HTR-8/SVneo (cell line): ENCODE measurements at places on chromosomes 13 and 19.

GRCh38 chr19:2983351-2984214 is 6.2 kb downstream of the TLE6 start:
- DNase-seq, result no peak

GRCh38 chr13:109204657-109205056 is 575.2 kb downstream of the MYO16 start:
- DNase-seq, result no peak

DNA sequence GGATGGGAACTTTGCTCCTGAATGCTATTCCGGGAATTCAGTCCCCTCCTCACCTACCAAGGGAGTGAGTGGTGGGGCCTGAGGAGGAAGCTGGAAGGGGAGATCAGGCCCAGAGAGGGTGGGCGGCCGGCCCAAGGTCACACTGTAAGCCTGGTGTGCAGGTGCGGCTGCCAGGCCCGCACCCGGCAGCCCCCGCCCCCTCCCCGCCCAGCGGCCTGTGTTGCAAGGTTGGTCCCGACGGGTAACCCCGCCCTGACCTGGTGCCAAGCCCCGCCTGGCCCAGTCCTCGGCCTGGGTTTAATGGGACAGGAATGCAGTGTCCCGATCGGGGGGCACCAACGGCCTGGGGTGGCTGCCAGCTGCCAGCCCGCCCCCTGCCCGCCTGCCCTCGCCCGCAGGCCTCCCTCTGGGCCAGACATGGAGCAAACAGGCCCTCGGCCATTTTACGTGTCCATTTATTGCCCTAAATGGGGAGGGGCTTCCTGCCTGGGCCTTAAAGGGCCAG is 5.5 kb downstream of the ZBTB7A start:
- no peak for DNase-seq

DNA sequence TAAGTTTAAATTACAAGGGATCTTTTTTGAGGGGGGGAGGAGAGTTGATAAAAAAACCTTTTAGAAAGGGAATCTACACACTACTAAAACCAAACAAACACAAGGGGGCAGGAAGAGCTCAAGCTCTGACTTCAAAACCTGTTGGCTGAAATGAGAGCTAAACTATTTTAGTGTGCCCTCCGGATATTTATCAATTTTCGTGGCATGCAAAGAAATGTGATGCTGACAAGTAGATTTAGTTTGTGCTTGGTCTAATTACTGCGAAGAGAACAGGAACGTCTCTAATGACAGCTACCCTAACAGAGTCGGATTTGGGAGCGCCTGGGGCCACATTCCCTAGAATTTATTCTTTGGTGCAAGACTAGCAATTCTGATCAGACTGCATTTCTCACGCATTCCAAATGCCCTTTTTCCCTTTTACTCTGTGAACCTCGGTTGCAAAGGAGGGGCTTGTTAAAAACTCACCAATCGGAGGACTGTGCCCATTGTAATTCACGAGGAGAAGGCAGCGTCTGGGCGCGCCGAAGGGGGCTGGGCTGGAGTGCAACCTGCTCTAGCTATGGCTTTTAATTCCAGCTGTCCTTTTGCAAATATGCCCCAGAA is 802 bp upstream of the FREM2 start:
- peak; percentile 1 for DNase-seq

GRCh38 chr13:94157705-94158218 is 321.7 kb downstream of the DCT start:
- DNase-seq, result no peak

GRCh38 chr13:79459906-79460305 is 21.0 kb upstream of the NDFIP2 start:
- no peak for DNase-seq

DNA sequence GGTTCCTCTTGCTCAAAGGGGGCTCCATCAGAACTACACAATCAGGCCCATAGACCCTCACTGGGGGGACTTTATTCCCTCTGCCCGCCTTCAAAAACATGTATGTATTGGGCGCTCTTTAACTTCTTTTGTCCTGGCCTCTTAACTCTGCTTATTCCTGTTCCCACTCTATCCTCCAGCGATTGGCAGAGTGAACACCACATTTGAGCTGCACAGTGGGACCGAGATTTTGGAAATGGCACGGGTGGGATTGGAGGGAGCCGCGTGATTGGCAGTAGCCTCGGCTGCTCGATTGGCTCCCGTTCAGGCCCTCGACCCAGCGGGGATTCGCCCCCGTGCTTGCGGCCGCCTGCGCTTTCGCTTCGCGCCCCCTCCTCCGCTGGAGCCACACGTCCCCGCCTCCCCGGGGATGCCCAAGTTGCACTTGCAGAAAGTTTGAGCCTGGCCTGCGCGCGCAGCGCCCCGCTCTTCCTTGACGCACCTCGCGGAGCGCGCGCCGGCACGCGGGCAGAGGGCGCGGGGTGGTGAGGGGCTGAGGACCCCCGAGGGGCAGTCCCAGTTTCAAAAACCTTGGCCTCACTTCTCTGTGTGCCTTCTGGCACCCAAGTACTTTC is at the start of gene ZIC5:
Gene ZIC5, minus strand, starts transcription at position 192 of the 614 bp plus-strand sequence. Its CDS starts 164 bp downstream, at position 28.
- no peak for DNase-seq

DNA sequence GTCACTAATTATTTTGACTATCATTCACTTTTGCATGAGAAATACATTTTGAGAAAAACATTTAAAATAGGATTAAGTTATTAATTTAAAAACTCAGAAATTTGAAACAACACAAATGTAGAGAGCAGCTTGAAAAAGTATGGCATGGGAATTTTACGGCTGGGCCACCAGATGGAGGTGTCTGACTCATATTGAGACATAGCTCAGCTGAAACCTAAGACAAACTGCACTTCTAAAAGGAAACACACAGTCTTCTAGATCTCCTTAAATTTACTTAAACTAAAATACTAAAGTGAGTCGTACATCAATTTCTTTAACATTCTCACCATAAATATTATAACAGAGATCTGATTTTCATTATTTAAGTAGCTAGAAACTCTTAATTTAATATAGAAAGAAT is 41.9 kb upstream of the POSTN start:
- no peak for DNase-seq

DNA sequence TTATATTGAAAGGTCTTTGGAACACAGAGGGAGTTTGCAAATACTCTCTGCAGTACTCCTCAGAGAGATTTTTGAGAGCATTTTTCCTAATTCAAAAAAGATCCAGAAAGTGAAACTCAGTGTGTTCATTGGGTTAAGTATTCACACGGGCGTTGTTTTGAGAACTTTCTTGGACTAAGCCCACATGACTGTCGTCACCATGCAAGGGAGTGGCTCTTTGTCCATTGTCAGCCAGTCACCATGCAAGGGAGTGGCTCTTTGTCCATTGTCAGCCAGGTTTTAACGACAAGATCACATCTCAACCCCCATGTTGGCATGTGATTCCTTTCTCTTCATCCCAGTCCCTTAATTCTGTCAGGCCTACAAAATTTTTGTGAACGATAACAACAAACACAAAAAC is 81.2 kb upstream of the STK24 start:
- no peak for DNase-seq

- DNase-seq, result peak; percentile 1
Observed at GRCh38 chr13:84865783-84866221, 933.4 kb downstream of the SLITRK6 start.

DNA sequence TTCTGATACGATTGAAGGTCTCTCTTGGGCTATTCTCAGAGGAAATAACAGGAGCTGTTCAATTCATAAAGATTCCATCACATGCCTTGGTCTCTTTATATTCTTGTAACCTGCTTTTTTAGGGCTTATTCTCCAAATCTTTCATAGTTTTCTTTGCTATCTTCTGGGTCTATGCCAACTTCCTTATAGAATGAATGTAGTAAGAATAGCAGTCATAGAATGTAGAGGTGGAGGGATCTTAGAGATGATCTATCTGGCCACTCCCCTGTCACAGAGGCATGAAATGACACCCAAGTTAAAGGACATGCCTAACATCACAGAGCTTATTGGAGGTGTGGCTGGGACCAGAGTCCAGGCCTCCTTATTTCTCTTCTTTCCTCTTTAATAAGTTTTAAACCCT is 13.2 kb downstream of the LCP1 start:
- DNase-seq, result no peak

DNA sequence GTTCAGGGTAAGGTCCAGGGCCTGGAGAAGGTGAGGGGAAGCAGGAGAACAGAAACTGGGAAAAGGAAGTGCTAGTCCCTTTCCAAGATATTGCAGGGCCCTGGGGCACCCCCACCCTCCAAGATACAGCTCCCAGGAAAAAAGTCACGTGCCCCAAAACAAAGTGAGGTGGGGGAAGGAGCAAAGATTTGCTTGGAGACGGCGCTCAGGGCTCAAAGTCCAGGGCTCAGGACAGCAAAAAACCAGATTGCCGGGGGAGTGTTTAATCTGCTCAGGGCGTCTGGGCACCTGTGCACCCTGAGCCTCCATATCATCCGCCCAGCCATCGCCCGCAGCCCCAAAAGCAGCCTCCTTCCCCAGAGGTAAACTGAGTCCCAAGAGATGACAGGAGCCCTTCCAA is 6.3 kb downstream of the SMIM24 start:
- DNase-seq, result no peak

DNA sequence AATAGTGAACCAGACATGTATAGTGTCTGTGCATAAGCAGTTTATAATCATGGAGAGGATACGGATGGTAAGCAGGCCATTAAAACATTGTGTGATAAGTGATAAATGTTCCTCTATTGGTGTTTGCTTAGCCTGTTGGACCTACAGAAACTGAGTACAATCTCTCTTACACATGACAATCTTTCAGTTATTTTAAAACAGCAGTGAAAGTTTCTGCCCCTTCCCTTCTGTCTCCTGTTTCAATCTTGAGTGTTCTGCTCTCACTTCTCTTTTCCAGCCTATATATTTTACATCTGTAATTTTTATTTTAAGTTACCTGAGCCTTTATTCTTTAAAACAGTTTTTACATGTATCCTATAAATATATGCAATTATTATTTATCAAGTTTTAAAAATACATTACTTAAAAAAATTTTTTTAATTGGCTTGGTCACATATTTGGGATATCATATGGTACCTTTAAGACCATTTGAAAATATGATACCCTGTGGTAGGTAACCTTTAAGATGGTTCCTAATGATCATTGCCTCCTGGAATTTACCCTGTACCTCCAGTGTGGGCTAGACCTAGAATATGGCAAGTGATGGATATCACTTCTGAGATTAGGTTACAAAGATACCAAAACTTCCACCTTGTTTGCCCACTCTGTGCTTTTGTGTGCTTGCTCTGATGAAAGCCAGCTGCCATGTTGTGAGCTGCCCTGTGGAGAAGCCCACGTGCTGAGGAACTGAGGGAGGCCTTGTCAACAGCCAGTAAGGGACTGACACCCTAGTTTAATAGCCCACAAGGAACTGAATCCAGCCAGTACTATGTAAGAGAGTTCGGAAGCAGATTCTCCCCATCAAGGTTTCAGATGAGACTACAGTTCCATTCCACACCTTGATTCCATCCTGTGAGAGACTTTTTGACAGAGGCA is 99.3 kb downstream of the DHRS12 start:
- no peak for DNase-seq

DNA sequence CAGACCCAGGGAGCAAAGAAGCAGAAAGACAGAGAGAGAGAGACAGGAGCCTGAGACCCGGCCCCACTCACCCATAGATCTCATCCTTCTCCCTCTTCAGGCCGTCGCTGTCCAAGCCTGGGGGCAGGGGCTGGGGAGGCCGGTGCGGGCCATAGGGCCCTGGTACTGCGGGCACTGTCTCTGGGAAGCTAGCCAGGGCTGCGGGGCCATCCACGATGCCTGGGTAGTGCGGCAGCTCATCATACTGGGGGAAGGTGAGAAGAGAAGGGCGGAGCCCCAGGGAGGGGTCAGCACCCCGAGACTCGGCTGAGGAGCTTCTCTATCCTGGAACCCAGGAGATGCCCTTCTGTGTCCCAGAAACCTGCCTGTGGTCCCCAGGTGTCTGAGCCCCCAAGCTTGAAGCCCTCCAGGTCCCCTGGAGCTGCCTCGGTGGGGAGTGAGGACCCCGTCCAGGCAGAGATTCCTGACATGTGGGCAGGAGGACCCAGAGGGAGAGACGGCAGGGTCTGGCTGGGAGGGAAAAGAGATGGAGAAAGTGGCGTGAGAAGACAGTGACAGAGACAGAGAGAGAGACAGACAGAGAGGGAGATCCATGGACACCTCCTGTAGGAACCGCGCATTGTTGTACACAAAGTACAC is 2.1 kb downstream of the MEIS3 start:
- DNase-seq, result no peak

- DNase-seq, result no peak
Observed at GRCh38 chr13:24279327-24280110, 29.9 kb upstream of the C1QTNF9 start.

- no peak for DNase-seq
Observed at GRCh38 chr13:110217085-110217484, 89.9 kb downstream of the COL4A1 start.

DNA sequence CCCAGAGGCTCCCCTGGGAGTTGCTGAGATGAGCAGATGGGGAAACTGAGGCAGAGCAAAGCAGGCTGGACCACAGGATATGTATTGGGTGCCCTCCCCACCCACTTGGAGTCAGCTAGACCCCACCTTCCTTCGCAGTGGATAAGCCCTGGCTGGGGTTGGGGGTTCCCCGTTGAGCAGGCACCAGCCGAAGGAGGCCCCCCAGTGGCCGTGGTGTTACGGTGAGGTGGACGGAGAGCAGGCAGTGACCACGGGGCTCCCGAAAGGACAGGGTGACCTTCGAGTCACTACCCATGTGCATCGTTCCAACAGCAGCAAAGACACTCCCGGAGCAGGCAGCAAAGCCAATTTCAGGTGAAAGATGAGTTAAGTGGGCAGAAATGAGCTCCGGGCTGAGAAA is 62.4 kb upstream of the ADGRE5 start:
- DNase-seq, result no peak

GRCh38 chr19:40801426-40802299 is 2.7 kb downstream of the EGLN2 start:
- DNase-seq, result no peak

DNA sequence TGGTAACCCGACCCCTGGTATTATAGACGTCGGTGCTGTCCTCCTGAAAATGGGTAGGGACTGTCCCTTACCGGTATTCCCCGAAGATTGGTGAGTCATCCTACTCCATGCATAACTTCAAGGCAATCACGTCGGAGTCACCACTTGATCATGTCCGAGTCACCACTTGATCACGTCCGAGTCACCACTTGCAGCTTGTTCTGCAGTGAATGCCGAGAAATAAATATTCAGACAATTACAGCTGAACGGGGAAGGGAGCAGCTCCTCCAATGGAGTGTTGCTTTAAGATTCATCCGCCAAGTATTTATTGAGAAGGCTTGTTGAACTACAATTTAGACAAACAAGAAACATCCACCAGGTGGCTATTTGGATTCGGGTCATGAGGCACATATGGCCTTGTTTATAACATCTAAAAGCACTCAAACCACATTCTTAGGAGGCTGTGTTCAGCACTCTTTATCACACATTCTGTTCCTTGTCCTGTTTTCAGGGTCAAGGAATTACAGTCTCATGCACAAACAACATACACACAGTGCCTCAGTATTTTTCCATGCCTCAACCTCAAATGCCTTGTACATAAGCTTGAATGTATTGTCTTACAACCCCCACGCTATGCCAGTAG is 43.1 kb downstream of the ZNF726 start:
- peak; percentile 27 for DNase-seq
